ENCODE measurements at places on chromosomes 4 and X.

GRCh38 chrX:153966841-153967535 lies 4.6 kb downstream of the HCFC1 start:
- no peak for DNase-seq

GRCh38 chr4:39085891-39086290 lies 23.9 kb downstream of the KLHL5 start:
- no peak for DNase-seq

GRCh38 chr4:6393544-6394475 lies 78.6 kb downstream of the PPP2R2C start:
- DNase-seq, result no peak

DNA sequence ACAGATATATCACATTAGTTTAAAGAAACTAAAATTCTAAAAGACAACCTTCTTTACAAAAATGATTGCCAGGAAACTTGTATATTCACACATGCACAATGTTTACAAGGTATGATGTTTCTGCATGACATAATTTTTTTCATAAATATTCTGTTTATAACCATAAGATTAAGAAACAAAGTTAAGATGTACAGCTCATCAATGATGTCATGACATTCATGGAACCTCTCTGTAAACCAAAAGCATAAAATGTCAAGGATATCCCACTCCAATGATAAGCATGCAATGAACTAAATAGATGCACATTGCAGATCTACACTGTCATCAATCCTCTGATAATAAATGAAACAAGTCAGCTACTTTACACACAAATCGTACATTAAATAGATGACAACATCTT lies 136.0 kb downstream of the MAB21L2 start:
- no peak for DNase-seq

- DNase-seq, result no peak
Measured at GRCh38 chrX:31656013-31656412, 584.2 kb upstream of the FTHL17 start.

DNA sequence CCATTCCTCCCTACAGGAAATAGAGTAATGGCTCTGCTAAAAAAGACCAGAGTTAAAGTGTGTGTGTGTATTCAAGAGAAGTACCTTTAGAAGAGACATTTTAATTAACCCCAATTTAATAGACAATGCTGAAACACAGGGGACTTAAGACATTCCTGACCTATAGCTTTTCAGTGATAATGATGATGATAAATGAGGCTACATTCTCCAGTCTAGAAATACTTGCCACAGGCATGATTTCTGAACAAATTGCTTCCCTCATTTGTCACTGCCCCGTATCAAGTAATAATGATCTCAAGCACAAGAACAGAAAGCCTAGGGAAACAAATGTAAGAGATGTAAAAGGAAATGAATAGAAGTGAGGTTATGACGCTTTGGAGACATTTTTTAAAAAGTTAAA lies 117.1 kb downstream of the UNC5C start:
- DNase-seq, result no peak

DNA sequence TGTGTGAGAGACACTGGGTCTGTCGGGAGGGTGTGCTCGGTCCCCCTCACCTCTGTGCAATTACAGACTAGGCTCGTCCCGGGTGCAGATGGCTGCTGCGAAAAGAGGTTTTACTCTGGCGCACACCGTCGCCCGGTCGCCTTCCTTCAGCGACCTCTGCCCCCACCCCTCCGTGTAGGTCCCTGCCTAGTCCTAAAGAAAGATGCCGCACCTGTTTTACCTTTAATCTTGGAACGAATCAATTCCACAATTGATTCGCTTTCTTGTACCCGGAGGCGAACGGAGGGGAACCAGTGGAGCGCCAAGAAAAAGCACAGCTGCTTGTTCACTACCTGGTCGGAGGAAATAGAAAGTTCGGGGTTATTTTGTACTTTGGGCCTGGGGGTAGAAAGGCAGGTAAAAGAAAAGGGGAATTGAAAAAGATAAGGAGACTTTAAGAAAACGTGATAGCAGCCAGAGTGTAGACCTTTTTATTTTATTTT lies 1.2 kb downstream of the NPNT start:
- no peak for DNase-seq

- no peak for DNase-seq
Measured at GRCh38 chrX:153766871-153767673, 3.0 kb downstream of the PLXNB3 start.

GRCh38 chr4:139154952-139155557 lies 22.0 kb downstream of the ELF2 start:
- DNase-seq, result no peak

- DNase-seq, result no peak
Measured at GRCh38 chrX:17994429-17994828, 133.3 kb upstream of the RAI2 start.

GRCh38 chrX:120251471-120252011 lies 929 bp downstream of the ZBTB33 start:
- no peak for DNase-seq

- DNase-seq, result no peak
Measured at GRCh38 chrX:81348388-81348787, 146.5 kb downstream of the SH3BGRL start.

GRCh38 chrX:68763481-68763880 lies 65.3 kb upstream of the EFNB1 start:
- no peak for DNase-seq

- no peak for DNase-seq
Measured at GRCh38 chr4:1974840-1975239, 33.9 kb downstream of the NELFA start.

DNA sequence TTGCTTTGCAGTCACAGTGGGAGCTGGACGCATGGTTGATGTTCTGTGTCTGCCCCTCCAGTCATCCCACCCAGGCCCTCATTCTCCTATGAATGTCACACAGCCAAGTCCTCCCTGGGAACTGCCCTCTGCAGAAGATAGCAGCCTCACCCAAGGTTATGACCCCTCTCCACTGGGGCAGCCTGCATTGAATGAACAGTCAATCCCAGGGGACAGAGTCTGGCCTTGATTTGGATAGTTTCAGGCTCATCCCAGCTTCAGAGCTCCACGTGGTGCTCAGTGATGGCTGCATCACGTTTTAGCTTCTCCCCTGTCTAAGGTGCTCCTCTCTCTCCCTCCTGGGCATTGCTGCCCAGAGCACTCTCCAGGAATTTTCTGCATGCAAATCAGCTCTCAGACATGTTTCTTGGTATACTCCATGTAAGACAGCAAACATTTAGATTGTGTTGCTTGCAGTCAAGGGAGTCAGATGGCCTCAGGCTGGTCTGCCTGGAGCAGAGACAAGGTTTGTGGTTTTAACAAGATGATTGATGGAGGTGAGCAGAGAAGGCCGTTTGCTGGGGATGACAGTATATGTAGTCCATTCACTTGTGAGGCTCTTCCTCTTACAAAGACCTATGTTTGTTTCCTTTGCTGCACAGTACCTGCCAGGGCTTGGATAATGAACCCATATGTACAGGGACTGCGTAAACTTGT lies 56.1 kb upstream of the MSX1 start:
- no peak for DNase-seq

GRCh38 chrX:8647176-8647575 lies 84.8 kb downstream of the ANOS1 start:
- no peak for DNase-seq

DNA sequence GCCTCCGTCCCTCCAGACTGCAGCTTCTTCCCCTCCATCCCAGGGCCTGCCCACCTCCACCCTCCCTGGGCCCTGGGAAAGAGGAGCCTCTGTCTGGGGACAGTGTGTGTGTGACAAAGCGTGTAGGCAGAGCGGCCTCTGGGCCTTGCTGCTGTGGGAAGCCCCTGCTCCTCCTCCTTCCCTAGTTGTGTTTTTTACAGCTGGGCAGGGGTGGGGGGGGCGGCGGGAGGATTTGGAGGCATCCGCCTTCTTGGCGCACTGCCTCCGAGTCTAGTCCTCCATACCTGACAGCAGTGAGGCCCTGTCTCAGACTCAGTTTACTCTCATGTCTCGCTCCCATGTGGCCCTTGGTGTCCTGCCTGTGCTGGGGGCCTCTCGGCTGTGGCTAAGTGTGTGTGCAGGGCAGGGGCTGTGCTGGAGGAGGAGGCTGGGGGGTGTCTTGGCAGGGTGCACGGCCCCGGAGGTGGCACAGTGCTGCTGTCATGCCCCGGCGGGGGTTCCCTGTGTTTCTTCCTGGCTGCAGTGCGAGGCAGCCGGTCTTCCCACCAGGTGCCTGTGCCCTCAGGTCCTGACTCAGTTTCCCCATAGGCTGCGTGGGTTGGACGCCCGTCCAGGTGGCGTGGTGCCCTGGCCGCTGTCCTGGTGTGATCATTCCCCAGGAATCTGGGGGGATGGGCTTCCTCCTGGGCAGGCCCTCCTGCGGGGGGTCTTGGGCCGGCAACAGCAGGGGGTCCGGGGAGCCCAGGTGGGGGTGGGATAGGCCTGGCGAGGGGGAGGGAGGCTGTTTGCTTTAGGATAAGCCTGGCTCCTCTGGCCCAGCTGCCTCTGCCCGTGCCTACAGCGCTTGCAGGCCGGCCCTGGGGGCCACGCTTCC lies 7.0 kb downstream of the FGFRL1 start:
- DNase-seq, result no peak

- no peak for DNase-seq
Measured at GRCh38 chrX:106481341-106481740, 130.4 kb upstream of the RADX start.

DNA sequence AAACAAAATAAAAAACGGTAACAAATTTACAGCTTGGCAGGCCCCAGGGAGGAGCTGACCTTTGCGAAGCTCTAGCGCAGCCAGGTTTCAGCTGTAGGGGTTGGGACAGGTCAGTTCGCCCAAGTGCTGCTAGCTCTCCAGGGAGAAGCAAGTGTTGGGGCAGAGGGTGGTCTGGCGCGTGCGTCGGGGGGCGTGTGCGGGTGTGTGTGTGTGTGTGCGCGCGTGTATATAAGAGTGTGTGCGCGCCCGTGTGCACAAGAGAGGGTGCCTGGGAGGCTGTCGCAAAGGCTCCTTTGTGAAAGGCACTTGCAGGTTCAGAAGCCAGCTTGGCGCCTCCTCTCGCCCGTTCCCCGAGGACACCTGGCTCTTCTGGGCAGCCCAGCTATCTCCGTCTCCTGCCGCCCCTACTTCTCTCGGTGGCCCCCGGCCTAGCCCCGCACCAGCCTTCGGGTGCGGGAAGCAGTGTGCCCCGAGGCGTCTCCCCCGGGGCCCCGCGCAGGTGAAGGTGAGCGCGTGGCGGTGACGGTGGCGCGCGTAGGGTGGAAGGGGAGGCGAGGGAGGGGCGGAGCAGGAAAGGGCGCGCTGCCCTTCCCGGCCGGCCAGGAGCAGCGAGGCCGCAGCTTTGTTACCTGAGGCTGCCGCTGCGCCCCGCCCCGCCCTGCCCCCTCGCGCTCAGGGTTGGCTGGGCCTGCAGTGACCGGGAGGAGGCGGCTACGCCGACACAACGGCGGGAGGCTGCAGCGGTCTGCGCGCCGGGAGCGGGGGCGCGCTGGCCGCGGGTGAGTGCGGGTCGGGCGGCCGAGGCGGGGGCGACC lies at the start of gene FHDC1:
Gene FHDC1 (plus strand): TSS at position 693 of the 815 bp plus-strand sequence. CDS start 6,735 bp downstream, outside the sequence.
- peak; percentile 76 for DNase-seq

DNA sequence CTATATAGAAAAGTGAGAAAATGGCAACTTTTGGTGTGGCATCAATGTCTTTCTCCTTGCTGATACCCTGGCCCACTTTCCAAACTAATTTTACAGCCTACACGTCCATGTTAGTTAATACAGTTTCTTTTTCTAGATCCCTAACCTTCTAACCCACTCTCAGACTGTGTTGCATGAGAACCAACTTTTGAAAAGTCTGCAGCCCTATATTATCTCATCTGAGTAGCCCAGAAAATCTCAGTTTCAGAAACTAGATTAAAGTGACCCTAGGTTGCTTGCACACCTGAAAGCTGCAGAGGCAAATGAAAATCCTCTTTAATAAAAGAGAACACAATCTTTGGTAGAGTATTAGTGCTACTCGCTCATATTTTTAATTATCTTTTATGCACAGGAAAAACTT lies 371.6 kb upstream of the EMCN start:
- no peak for DNase-seq

DNA sequence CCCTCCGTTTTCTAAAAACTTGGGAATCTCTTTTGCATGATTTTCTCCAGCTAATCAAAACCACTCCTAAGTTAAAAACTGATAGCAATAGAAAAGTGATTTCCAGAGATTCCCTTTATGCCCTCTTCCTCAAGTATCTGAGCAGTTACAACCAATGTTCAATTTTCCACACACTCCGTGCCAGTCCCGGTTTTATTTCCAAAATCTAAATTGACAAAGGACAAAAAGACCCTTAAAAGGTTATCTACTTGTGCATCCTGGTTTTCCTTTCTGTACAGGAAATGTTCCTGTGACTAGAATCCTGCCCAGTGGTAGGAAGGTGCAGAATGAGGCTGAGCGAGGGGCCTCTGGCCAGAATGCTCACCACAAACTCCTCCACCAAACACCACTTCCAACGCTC lies 1.3 kb downstream of the SFRP2 start:
- DNase-seq, result no peak

DNA sequence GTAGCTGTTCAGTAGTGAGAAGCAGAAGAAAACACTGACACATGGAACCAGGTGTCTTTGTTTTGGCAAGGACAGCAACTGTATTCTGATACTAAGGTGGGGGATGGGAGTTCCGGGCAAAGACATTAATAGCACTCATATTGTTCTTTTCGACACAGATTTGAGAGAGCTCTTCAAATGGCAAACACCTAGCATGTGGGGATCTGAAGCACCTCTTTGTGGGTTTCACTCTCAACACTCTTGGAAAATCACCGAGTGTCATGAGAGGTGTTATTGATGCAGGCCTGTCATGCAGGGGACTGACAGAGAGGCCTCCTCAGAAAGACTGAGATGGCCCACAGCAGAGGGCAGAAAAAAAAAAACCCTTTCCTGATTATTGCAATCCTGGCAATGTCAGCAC lies 228.4 kb upstream of the VCX start:
- no peak for DNase-seq

- DNase-seq, result no peak
Measured at GRCh38 chr4:89101256-89102161, 9.8 kb upstream of the TIGD2 start.

DNA sequence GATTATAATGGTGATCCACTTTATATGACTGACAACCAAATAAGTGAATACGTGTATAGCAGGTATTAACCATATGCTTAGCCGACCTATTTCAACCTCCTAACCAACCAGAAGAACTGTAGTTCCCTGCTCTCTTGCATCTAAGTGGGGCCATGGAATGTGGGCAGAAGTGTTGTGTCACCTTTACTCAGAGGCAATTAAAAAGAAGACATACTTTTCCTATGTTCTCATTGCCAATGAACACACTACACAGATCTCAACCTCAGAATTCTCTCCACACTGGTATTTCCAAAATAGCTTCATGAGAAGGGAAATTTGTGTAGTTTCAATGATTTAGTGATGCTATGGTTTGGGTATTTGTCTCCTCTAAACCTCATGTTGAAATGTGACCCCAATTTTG lies 3.2 kb upstream of the NFKB1 start:
- DNase-seq, result no peak
